ENCODE measurements at places on chromosomes 1 and 21.
A peak's percentile ranks its signal among the peaks of the same experiment; 100 is the strongest.

DNA sequence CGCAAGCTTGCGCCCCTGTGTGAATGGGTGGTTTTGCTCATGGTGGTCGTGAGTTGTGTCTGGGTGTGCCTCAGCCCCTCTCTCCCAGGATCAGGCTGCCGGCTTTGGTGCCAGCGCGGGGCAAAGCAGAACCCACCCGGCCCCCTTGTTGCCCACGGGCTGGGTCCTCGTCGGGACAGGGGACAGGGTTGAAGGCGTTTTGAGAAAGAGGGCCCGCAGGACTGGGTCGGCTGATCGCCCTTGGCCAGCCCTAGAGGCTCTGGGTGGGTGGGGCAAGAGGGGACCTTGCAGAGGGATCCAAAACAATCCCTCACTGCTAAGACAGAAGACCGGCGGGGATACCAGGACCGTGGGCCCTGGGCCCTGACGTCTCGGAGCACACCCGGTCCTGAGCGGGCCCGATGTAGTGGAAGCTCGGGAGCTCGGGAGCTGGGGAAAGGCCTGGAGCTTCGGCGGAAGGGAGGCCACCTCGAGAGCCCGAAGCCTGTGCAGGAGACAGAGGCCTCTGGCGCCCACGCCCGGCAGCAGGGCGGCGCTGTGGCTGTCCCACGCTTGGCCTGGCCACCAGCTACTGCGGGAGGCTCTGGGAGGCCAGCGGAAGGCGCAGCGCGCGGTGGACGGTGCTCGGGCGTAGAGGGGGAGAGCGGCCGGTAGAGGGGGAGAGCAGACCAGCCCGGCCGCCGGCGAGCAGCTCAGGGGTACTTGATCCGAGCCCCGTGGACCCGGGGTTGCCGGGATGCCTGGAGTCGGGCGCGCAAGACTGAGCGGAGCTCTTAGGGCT, 2.8 kb upstream of the ZNF678 start:
- DNase-seq, result no peak

DNA sequence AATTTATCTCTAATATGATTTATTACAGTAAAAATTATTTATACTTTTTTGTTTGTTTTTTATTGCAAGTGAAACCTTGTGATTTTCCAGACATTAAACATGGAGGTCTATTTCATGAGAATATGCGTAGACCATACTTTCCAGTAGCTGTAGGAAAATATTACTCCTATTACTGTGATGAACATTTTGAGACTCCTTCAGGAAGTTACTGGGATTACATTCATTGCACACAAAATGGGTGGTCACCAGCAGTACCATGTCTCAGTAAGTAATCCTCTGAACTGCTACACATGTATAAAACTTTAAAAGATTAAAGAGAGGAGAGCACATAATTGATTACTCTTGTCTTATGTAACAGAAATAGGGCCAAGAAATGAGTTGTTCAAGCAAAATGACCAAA, 4.5 kb downstream of the CFHR3 start:
- no peak for DNase-seq

- DNase-seq, result no peak
Measured at GRCh38 chr1:4395158-4395557, 259.3 kb upstream of the AJAP1 start.

DNA sequence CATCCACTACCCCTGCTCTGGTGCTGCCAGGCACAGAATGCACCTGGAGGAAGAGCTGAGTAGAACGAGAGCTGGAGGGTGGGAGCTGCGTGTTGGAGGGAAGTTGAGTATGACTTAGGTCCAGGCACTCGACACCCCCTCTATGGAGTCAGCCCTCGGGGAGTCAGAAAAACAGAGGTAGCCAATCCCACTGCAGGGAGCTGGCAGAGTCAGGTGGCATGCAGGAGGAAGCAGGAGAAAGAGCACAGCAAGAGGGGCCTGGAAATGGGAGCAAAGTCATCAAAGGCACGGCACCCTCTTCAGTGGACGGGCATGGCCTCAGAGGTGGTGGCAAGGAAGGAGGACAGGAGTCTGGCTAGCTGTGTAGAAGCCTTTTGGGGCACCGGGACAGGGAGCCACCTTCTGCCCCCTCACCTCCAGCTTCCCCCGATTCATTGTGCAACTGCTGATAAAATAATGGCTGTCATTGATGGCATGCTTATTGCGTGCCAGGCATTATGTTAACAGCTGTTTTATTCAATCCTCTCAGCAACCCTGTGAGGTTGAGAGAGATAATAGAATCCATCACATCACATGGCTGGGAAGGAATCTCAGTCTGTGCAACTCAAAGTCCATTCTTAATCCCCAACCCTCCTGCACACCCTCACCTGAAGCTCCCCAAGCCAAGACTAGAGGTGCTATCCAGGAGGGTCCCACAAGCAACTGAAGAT, 42.0 kb downstream of the C1orf198 start:
- DNase-seq, result no peak

- DNase-seq, result no peak
Measured at GRCh38 chr1:91502672-91503184, 2.1 kb downstream of the CDC7 start.

DNA sequence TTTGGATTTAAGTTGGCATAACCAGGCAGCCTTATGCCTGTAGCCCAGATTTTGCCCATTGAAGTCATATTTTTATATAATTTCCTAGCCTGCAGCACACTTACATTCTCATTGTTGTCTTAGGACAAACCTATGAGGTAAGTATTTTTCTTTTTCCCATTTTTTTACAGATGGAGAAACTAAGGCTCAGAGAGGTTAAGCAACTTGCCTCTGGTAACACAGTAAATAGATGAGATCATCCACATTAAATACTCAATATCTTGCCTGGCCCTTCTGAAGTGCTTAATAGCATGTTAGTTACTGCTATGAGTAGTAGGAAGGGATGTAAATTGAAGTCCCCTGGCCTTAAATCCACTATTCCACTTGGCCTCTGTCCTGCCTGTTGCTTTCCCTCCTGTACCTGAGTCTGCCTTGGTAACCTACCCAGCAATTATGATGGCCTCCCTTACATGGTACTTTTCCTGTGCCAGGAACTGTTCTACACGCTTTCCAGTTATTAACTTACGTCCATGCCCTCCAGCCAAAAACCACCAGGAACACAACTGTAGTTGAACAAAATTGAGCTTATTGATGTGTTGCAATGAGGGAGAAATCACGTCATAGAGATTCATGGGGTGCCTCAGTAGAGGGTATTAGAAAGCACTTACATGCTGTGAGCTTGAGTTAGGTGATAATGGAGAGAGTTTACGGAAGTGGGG, 111.6 kb upstream of the FGGY start:
- DNase-seq, result no peak

DNA sequence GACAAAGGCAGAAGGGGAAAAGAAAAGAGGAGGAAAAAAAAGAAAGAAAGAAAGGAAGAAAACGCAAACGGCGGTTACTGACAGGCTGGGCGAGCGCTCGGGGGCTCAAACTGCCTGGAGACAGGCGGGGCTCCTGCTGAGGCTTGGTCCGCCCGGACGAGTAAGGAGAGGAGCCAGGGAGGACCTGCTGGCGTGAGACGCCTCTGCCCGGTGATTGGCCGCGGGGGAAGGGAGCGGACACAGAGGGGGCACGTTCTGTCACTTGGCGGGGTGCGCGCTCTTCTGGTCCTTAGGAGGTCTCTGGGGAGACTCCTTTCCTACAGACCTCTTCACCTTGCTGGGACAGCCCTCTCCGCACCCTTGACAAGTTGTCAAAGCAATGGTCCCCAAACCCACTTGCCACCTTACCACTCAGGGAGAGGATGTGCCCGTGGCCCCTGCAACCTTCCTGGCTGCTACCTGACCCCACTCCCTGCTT, 791 bp upstream of the PIK3R3 start:
- no peak for DNase-seq

DNA sequence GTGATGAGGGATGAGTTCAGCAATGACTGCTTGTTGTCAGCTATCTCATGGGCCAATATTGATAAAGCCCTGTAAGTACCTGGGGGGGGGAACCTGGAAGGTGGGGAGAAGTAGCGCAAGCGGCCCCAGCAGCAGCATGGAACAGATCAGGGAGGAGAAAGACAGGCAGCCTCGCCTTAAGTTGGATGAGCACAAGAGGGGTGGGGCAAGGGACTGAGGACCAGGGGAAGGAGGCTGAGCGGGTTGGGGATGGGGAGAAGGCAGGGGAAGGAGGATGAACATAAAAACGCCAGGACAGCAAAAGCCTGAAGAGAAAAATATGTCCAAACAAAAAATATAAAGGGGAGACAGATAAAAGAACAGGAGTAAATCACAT, 70.6 kb downstream of the ALG14 start:
- no peak for DNase-seq

DNA sequence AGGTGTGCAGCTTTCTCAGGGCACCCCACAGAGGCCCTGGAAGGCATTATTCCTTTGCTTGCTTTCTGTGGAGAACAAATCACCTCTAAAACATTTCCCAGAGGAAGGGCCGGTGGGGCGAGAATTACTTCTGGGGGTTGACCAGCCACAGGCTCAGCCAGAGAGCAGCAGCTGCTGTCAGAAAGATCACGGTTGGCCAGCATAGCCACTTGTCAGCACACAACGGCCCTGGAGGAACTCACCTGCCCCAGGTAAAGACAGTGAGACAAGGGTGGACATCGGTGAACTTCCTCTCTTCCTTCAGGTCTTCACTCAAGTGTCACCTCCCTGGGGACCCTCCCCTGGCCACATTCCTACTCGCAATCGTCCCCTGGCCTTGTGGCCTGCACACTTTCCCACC, 69.5 kb upstream of the CLDN14 start:
- no peak for DNase-seq

DNA sequence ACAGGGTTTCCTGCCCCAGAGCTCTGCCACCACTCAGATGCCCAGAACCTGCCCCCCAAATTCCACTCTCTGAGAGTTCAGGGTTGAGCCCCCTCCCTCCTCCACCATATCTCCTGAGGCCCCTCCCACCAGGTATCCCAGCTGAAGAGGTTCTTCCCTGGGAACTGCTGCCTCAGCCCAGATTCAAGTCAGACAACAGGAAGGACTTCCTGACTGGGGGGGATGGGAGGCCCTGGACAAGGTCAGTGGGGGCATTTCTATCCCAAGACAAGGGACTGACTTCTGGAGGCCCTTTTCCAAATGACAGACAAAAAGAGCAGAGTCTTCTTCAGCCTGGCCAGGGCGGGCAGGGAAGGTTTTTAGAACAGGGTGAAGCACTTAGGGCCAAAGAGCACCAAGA, 24.1 kb upstream of the TENT5B start:
- no peak for DNase-seq

DNA sequence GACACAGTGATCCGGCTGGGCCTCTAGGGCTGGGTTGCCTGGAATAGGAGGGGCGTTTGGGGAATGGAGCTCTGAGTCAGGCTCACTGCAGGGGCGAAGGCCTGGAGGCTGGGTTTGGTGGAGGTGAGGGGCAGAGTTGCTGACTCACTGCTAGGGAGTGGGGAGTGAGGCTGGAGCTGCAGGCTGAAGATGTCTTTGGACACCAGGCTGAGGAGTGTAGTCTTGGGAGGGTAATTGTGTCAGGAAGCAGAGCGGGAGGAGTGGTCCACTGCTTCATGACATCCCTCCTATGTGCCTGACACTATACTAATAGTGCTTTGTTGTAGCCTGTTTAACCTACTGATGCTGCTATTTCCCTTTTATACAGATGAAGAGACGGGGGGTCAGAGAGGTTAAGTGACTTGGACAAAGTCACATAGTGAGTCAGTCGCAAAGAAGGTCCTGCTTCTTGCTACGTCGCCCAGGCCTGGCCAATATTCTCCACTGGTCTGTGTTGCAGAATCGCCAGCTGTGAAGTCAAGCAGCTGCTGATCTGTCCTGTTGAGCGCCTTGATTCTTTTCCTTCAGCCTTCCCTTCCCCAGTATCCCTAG, 13.6 kb downstream of the ACTL8 start:
- no peak for DNase-seq

- no peak for DNase-seq
Measured at GRCh38 chr21:42733037-42733627, 79.7 kb downstream of the PDE9A start.

- DNase-seq, result no peak
Measured at GRCh38 chr1:60504206-60504840, 430.8 kb upstream of the C1orf87 start.

GRCh38 chr1:168227620-168228019, 1.8 kb downstream of the SFT2D2 start:
- DNase-seq, result no peak

GRCh38 chr1:54950369-54951163, 29.9 kb upstream of the TMEM61 start:
- DNase-seq, result peak; percentile 52

DNA sequence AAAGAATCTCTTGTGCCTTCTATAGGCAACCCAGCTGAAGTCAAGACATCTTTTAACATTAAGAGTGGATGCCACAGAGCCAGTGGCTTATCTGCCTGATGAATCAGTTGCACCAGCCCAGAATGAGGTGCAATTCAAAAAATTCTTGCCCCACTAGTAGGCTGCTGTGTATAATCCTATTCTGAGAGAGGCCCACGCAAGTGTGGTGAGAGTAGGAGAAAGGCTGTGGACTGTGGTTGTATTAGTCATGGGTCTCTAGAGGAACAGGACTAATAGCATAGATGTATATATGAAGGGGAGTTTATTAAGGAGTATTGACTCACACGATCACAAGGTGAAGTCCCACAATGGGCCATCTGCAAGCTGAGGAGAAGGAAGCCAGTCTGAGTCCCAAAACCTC, 216.4 kb downstream of the LTN1 start:
- DNase-seq, result no peak

GRCh38 chr1:19345391-19345790, 33.3 kb downstream of the SLC66A1 start:
- DNase-seq, result no peak

GRCh38 chr1:174777262-174777661, 222.5 kb upstream of the CACYBP start:
- no peak for DNase-seq

- no peak for DNase-seq
Measured at GRCh38 chr1:48025076-48025475, 27.9 kb upstream of the TRABD2B start.

- peak; percentile 68 for DNase-seq
Measured at GRCh38 chr1:35726450-35727433, 8.1 kb upstream of the C1orf216 start.

DNA sequence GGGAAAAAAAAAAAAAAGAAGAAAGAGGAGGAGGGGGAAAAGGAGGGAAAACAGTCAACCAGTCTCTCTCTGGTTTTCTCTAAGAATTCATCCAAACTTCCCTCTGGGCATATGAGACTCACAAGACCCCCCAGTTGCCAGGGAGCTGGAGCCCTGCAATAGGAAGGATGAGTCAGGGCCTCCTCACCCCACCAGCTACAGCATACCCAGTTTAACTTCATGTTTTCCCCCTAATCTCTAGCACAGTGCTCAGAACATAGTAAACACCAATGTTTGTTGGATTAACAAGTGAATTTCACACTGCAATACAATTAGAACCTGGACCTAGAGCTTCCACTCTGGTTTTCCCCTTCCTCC, 7.8 kb downstream of the F11R start:
- DNase-seq, result peak; percentile 27

GRCh38 chr1:8871965-8872399, 6.5 kb downstream of the ENO1 start:
- no peak for DNase-seq

GRCh38 chr1:55712148-55712547, 497.0 kb upstream of the USP24 start:
- no peak for DNase-seq

GRCh38 chr1:3525551-3526482, 71.4 kb downstream of the ARHGEF16 start:
- no peak for DNase-seq

Data from CD4-positive, alpha-beta T cell treated with Interleukin-6 for 4 hours (primary cell).